GM06990 (cell line): ENCODE measurements at places on chromosomes 7 and 10.

DNA sequence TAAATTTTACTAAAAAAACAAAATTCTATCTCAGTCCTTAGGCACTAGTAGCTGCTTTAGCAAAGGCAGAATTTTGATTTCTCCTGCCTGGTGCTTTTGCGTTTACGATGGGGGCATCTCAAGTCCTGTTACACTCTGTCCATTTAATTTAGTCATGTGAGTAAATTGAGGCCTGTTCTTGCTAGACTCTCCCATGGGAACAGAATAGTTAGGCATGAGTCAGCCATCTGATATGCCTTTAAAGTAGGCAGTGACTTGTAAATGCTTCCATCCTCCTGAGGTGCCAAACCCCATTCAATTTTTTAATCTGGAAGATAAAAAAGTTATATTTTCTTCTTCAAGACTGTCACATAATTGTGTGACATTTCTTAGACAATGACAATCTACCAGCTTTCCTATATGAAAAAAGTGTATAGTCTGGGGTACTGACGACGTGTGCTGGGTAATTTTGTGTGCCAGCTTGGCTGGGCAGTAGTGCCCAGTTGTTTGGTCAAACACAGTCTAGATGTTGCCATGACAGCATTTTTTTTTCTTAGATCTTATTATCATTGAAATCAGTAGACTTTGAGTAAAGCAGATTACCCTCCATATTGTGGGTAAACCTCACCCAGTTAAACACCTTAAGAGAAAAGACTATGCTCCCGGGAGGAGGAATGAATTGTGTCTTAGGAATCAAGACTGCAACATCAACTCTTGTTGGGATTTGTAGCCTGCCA is 603.4 kb downstream of the SORCS1 start:
- DNase-seq: no peak

DNA sequence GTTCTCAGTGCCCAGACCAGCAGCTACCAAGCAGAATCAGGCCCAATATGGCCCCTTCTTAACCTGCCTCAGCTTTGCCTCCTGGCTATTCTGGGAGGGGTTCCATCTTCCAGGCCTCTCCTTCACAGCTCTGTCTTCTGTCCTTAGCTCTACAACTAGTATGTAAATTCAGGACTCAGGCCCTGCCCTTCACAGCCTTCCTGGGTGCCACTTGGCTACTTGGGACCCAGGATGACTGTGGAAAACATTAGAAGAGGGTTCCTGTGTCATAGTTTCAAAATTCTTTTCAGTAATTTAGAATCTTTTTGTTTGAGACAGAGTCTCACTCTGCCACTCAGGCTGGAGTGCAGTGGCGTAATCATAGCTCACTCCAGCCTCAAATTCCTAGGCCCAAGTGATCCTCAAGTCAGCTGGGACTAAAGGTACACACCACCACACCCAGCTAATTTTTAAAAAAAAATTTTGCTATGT is 33.2 kb upstream of the PAPSS2 start:
- no peak for DNase-seq

- DNase-seq: no peak
Observed at GRCh38 chr7:94389381-94389780, 5.3 kb upstream of the COL1A2 start.

DNA sequence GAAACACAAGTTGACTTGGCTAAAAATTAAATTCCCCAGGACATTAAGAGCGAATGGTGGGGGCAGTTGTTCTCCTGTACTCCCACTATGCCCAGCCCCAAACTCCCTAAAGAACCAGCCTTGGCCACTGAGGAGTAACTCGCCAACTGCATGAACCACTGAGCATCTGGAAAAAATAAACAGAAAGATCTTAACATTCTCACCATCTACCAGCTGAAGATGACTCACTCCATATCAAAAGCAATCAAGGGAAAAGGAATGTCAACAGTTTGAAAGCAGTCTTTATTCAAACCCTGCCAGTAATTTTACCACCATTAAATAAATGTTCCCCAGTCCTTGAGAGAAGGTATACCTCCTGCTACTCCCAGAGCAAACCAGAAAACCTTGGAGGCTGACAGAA is 45.4 kb downstream of the CTTNBP2 start:
- no peak for DNase-seq

- DNase-seq: no peak
Observed at GRCh38 chr10:110370006-110370405, 65.3 kb upstream of the SMNDC1 start.

GRCh38 chr7:116727432-116728009 is 55.5 kb downstream of the MET start:
- no peak for DNase-seq

DNA sequence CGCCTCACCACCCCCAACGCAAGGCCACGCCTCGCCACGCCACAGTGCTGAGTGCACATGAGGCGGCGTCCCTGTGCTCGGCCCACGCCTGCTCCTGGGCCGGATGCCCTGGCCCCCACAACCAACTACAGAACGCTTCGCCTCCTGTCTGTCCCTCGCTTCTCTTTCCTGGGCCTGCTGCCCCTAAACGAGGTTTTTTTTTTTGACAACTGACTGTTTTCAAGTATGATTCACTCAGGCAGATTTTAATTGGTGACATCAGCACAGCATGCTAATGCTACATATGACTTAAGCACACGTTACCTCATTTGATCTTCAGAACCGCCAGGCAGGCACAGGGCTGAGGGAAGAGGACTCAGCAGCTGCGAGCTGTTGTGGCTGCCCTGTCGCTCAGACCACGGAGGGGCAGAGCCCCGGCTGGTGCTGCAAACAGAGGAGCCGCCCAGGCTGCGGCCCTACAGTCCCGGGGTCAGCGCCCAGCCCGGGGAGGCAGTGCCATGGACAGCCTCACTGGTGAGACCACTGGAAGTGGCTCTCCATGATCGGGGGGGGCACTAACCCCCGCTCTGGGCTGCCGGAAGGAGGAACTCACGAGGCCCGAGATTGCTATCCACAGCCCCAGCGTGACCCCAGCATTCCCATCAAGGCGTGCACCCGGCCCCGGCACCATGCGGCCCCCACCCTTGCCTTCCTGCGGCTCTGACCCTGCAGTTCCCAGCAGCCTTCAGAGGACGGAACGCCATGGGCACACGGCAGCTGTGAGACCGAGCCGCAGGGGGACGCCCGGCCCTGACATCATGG is 212.8 kb downstream of the MAD1L1 start:
- DNase-seq: peak; percentile 44

DNA sequence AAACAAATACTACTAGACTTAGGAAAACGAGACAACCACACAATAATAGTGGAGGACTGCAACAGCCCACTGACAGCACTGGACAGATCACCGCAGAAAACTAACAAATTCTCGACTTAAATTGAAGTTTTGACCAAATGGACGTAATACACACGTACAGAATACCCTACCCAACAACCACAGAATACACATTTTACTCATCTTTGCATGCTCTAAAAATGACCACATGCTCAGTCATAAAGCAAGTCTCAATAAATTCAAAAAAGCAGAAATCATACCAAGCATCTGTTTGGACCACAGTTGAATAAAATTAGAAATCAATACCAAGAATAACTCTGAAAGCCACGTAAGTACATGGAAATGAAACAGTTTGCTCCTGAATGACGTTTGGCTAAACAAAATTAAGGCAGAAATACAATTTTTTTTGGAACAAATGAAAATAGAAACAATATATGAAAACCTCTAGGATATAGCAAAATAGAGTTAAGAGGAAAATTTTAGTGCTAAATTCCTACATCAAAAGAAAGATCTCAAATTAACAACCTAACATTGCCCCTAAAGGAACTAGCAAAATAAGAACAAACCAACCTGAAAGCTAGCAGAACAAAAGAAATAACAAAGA is 30.6 kb downstream of the MAPK8 start:
- DNase-seq: peak; percentile 22

- no peak for DNase-seq
Observed at GRCh38 chr7:18619311-18619710, 123.8 kb downstream of the HDAC9 start.
